ENCODE measurements at places on chromosomes 5 and 9.
A peak's percentile ranks its signal among the peaks of the same experiment; 100 is the strongest.

DNA sequence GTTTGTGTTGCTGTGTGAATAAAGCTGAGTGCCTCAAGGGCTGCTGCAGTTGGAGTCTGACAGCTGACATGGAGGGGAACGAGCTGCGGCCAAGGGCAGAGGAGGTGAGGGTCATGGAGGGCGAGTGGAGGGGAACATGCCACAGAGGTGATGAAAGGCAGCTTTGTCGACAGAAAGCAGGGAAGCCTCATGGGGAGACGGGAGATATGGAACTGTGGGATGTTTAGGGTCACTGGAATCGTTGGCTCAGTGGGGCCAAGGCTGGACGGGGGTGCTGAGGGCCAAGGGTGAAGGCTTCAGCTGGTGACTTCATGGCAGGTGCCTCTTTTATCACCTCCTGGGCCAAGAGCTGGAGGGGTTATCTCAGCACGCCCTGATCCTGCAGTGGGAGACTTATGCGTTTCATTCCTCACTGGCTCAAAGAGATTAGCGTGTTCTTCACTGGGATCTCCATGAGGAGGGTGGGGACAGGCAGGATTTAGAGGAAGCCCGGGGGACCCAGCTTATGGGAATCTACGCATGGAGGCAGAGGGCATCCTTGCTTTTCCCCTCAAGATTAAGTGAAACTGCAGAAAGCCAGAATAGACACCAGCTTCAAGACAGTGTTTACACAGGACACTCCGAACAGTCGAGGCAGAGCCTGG lies 42.2 kb downstream of the FAM240B start:
- no peak for DNase-seq

GRCh38 chr9:3730511-3730922 lies 204.7 kb upstream of the RFX3 start:
- no peak for DNase-seq

DNA sequence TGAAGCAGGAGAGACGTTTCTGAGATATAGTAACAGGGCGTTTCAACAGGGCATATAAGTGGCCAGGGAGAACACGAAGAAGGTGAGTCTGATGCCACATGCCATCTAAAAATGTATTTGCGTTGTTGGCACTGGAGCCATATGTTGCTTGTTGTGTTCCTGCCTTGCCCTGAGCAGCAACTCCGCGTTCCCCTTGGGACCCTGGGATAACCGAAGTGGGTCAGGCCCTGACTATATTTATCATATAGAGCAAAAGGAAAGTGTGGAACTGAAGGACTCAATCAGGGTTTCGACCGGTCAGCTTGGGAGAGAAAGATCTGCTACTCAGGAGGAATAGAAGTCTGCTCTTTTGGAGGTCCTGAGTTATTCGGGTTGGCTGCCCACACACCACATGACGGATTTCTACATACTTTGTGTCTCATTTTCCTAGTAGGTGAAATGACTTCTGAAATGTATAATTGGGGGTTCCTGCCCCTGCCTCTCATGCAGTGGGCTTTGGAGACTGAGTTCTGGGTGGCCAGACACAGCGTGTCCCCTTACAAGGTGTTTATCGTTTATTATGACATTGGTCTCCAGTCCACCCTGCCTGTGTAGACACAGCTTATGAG lies 3.0 kb downstream of the STC2 start:
- DNase-seq, result no peak

- DNase-seq, result no peak
These were observed 22.6 kb downstream of the PIP5K1B start for GRCh38 chr9:68727636-68728035.

GRCh38 chr5:153276151-153276550 lies 214.3 kb upstream of the GRIA1 start:
- DNase-seq, result peak; percentile 2

GRCh38 chr5:88693071-88693932 lies 189.7 kb downstream of the MEF2C start:
- DNase-seq, result no peak

DNA sequence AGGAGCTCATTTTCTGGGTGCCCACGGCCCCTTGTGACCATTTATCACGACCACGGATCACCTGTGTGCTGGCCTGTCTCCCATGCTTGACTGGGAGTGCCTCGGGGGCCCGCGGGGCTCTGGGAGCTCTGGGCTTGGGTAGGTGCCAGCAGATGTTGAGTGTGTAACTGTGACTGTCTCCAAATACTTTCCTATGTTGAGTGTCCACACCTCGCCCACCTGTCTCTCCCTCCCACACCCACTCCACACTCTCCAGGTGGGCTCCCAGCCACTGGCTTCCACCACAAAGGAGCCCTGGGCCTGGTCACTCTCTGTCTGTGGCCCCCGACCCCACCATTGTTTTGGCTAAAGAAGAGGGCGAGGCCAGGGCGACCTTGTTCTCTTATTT lies 196.4 kb downstream of the CDK5RAP2 start:
- no peak for DNase-seq

GRCh38 chr5:179427032-179427675 lies 81.9 kb upstream of the ADAMTS2 start:
- DNase-seq, result no peak

- DNase-seq, result no peak
These were observed 171.1 kb upstream of the TLX3 start for GRCh38 chr5:171137768-171138525.

DNA sequence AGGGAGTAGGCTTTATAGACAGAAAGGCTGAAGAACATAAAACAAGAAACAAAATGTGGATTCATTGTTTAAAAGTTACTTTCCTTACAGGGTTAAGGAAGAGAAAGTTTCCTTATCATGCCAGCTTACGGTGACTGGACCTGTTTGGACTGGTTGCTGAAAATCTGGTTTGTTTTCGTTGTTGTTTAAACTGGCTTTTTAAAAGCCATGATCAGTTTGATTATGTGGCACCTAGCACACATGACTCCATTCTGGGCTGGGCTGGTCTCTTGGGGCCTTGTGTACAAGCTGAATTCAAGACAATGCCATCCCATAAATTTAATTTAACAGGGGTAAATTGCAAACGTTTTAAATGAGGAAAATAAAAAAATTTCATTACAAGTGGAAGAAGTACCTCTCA lies 18.4 kb upstream of the ZNF474 start:
- DNase-seq, result no peak

DNA sequence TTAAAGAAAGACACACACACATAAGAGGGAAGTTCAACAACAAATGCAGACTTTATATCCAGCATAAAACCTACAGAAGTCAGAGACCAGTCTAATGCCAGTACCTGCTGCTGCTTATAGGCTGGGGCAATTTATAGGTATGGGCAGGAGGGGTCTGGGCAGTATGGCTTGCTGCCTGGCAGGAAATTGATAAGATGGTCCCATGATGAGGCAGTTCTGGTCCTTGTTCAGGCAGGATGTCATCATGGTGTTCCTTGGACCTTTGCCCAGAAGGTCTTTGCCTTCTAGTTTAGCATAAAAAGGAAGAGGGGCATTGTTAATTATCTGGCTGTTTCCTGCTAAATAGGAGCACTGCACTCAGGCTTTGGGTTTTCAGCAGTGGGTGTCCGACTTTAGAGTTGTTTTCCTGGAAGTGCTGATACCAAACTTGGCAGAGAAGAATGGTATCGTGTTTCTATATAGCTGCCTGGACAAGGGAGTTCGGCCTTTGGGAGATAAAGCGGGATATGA lies 10.4 kb upstream of the PDCD1LG2 start:
- DNase-seq, result no peak

DNA sequence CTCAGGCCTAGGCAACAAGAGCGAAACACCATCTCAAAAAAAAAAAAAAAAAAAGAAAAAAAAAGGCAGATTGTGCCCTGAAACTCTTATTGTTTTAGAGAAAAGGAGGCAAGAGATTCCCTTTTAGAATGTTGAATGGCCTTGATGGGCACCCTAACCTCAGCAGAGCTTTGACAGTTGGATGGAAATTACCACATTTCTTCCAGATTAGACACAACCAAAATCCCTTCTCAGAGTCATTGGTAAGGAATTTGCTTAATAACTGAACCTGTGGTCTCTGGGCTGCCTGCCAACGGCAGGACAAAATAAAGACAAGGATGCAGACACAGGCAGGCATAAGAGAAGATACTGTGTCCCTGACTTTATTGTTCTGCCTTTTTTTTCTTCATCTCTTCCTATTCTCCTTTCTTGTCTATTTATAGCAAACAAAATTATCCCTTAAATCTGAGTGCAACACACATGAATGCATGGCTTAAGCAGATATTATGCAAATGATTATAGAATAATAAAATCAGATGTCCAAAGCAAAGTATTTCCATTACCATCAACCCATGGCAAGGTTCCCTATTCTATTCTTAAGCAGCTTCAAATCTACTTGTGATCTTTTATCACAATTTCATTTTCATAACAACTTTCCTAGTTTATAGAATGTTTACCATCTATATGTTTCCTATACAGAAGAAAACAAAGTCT lies 37.3 kb upstream of the TRIO start:
- DNase-seq, result no peak

DNA sequence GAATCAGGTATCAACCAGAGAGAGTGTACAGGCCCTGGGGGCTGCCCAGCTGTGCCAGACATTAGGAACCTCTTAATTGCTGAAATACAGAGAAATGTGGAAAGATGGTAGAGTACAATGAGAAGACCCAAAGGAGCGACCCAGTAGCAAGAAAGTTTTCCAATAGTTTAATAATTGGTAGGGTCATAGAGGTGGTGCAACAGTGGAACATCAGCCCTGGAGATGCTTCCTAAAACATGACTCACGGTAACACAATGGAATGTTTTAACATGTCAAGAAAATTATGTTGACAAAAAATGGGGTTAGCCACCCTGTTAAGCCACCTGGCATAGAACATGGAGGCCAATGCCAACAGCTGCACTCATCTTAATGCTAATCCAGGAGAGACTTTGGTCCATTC lies 284.1 kb downstream of the ELAVL2 start:
- no peak for DNase-seq

DNA sequence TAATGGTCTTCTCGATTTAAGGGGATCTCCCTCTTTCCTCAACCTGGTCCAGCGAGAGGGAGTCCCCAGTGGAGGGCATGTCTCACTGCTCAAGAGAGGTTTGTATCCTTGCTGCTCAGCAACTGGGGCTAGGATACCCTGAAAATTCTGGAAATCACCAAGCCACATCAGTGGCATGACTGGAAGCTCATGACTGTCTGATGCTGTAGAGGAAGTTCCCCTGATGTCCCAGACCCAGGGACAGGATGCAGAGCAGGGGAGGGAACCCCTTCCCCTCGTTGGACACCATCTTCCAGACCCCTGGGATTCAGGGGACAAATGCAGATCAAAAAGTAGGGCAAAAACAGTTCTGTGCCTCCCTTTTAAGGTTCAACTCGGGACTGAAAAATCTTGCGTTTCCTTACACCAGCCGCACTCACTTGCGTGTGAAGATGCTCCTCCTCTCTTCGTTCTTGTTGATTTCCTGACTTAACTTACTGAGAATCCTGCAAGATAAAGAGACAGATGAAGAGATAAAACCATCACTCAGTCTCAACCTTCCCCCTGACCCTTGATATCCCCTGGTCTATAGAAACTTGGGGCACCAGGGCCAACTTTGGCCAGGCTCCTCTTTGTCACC lies 22.1 kb downstream of the LCP2 start:
- DNase-seq, result no peak
